ENCODE measurements at places on chromosomes 2 and 18.

DNA sequence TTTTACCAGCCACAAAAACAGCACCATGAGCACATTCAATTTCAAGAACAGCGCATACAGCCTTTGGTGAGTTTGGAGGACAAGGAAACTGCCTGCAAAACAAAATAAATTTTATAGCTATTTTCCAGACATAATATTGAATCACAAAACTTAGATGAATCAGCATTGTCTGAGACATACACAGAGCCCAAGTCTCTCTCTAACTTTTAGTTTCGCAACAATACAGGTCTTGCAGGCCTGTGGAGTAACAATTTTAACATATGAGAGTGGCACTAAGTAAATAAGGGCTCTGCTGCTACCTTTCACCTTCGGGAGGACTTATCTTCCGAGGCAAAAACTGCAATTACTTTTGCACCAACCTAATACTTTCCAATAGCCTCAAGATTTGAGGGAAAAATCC, 56.1 kb upstream of the PEX13 start:
- DNase-seq = no peak

DNA sequence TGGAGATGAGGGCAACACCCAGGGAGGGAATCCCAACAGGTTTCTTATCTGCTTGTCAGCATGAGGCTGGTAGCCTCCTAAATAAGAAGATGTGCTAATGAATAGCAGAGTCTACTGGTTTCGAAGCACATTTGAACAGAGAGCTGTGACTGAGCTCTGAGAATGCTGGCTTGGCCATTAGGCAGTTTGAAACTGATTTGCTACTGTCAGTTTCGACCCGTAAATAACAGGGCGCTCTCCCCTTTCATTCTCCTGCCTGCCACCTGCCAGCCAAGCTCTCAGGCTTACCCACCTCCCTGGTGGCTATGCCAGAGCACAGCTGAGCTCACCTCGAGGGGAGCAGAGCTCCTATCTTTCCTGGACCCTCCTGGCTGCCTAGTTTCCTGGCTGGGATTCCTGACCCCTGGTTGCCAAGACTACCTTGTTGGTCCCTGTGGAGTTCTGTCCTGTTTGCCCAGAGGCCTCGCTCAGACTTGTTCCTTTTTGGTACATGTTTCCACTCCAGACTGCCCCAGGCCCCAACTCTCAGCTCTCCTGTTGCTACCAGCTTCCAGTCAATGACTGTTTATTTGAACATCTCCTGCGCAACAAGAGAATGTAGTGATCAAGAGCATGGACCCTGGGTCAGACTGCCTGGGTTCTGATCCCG, 102.3 kb upstream of the ALPP start:
- DNase-seq = no peak

DNA sequence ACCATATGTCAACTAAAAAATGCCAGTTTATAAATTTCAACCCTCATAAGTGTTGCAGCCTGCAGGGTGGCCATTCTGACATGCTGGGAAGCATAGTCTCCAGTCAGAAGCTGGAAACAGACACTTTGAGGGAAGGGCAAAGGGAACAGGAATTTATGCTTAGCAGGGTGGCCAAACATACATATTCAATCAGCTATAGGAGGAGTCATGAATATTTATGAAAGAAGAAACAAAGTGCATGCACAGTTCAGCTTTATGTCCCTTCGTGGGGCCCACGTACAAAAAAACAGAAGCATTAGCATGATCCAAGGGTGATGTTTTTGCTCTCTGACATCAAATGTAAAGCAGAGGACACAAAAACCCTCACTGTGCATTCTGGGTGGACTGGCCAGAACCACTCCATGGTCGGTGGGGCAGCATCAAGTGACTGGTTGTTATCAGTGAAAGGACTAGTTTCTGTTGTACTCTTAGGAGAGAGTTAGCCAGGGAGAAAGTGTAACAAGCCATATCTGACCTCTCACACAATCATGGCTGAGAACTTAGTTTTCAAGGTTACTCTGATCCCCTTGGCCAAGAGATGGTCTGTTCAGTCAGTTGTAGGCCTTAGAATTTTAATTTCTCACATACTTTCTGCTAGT, 9.9 kb upstream of the PDE11A start:
- no peak for DNase-seq

- no peak for DNase-seq
Measured at GRCh38 chr2:113180131-113180946, 6.6 kb downstream of the PSD4 start.

DNA sequence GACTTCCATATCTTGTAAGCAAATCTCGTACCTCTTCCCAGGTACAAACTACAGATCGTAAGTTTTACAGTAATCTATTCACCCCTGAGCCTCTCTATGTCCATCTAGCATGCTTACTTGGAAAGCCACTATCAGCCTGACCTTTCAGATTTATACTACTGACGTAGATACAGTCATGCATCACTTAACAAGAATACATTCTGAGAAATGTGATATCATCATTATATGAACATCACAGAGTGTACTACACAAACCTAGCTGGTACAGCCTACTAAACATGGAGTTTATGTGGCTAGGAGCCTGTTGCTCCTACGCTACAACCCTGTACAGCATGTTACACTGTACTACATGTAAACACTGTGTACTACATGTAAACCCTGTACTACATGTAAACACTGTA, 293.2 kb upstream of the ZNF804A start:
- DNase-seq = no peak

- no peak for DNase-seq
Measured at GRCh38 chr2:158179660-158180059, 78.0 kb downstream of the UPP2 start.

- no peak for DNase-seq
Measured at GRCh38 chr2:129619471-129619870, 360.0 kb upstream of the RAB6C start.

- no peak for DNase-seq
Measured at GRCh38 chr18:45889419-45890064, 64.1 kb downstream of the SIGLEC15 start.

DNA sequence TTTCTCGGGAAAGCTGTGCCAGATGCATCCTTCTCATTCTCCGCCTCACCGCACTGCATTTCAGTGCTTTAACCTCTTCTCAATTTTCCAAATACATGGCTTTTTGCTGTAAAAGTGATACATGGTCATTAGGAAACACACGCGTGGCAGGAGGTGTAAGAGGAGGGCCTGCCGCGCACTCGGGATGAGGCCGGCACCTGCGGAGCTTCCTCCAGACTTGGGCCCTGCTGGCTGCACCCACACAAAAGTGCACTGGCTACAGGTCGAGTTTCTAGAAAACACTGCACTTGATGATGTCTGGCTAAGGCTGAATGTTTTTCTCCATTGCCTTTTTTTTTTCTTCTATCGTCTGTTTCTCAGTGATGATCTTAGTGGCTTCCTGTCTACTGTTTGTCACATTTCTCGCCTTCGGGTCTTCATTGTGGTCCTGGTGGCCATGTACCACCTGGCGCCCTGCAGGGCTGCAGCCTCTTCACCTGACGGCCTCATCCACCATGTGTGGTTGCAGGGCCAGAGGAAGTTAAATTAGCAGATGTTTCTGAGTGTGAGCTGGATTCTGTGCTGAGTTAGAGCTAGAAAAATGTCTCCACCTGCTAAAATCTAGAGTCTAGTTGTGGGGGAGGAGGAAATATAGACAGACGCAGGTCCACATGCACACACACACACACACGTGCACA, 7.6 kb downstream of the KCNG2 start:
- DNase-seq = no peak

GRCh38 chr2:205738117-205738968, 56.0 kb downstream of the NRP2 start:
- no peak for DNase-seq

GRCh38 chr2:3768960-3769765, 65.8 kb downstream of the DCDC2C start:
- no peak for DNase-seq

GRCh38 chr18:6374340-6374739, 40.4 kb downstream of the L3MBTL4 start:
- DNase-seq = no peak

DNA sequence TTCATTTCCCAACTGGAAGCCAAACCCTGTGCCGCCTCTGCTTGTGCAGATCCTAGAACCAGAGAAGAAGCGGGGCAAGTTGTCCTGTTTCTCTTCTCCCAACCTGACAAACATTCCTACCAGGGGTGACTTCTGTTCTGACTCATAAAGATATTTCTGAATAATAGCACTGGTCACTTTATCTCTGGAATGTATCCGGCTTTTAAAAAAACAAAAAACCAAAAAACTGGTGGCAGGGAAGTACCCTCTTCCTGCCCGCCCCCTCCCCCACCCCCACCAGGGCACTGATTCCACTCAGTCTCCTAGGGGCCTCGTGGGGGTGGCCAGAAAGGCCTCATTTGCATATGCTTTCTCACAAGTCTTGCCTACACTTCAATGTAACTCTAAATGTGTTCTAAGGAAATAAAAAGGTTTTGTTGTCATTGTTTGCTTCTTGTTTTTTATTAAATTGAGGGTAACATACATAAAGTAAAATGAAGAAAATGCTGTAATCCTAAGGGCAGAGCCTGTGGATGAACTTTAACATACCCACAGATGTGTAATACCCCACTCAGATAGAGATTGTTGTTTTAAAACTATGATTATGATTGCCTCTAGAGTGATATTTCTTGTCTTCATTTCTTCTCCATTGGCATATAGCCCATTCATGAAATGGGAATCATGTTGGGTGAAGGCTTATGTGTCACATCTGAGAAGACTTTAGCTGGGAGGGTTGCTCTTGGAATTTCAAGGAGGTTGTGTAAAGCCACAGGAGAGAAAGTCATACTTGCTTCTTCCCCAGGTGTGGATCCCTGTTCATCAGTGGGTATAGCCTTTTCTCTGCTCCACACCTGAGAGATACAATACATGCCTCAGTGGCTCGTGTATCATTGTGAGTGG, 5.3 kb upstream of the FOSL2 start:
- DNase-seq = no peak

DNA sequence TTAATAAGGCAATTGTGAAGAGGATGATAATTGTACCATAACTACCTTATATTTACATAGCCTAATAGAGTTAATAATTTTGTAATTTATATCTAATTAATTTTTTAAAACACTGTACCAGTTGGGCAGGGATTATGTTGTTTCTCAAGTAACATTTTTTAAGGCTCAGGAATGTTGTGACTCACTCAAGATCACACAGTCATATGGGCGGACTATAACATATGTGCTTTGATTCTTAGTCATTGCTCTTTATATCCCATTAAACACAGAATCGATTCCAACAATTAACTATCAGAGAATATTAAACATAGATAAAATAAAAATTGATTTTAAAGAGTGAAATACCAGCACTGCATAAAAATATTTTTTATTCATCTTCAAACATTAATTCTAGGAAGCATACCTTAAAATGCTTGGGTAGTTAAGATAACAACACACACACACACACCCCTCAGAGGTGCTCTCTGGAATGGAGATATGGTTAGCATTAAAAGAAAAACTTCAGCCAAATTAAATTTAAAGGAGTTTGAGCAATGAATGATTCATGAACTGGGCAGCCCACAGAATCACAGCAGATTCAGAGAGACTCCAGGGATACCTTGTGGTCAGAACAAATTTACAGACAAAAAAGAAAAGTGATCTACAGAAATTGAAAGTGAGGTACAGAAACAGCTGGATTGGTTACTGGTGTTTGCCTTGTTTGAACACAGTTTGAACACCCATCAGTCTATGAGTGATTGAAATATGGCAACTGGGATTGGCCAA, 869.4 kb upstream of the ID2 start:
- DNase-seq = no peak

DNA sequence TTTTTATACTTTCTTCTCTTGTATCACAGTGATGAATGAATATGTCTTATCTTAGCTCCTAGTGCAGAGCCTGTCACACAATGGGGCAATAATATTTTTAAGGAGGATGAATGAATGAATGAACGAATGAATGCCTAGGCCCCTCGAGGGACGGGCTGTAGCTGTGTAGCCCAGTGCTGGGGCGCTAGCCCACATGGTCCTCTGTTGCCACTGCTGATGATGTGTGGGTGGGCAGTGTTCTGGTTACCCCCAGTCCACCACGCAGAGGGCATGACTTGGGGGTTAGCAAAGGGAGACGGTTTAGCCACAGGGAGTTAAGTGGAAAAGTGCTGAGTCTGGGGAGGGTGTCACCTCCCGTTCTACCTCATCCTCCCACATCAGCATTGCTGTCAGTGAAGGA, 134.2 kb downstream of the SMAD7 start:
- DNase-seq = no peak

DNA sequence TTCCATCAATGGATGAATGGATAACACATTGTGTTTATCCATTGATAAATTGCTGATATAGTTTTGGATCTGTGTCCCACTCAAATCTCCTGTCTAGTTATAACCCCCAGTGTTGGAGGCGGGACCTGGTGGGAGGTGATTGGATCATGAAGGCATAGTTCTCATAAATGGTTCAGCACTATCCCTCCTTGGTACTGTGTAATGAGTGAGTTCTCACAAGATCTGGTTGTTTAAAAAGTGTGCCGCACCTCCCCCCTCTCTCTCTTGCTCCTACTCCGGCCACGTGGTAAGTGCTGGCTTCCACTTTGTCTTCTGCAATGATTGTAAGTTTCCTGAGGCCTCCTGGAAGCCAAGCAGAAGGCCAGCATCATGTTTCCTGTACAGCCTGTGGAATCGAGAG, 23.9 kb upstream of the SPATA3 start:
- no peak for DNase-seq

DNA sequence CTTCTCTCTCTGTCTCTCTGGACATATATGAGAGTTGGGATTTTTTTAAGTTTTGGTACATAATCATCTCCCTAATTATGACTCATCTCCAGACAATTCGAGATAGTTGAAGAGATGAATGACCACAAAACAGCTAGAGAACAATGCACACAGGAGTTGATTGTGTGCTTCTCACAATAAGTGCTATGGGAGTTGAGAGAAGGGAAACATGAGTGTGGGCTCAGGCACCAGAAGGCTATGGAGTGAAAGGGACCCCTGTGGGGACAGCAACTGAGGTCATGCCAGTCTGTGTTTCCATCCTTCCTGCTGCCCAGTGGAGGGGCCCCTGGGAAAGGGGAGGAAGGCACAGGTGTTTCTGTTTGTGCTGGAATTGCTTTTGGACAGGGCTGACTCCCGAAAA, 6.5 kb upstream of the YWHAQ start:
- DNase-seq = no peak

- DNase-seq = no peak
Measured at GRCh38 chr18:42030586-42031182, 75.7 kb downstream of the PIK3C3 start.

DNA sequence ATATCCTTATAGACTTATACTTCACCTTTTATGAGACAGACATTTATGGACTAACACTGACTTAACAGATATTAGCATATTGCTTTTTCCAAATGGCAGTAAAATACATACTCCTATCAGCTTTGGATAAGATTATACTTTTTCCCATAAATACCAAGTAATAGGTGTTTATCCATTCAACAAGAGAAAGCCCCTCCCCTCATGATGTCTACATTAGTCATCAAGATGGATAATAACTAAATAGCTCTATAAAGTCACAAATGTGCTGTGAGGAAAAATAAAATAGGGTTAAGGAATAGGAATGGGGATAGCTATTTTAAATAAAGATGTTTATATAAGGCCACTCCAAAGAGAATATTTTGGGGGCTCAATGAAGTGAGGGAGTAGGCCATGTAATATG, 39.4 kb downstream of the CSRNP3 start:
- no peak for DNase-seq

GRCh38 chr2:19364014-19364413, 5.6 kb upstream of the OSR1 start:
- no peak for DNase-seq
